ENCODE measurements at places on chromosomes 16 and 17. TPM values are rescaled to one million over a fixed set of nuclear protein-coding genes. Genes with fewer than 3 reads are reported as not detected.

- no peaks in the 10 kb centered on the region for H3K36me3 ChIP-seq
- H3K4me3 ChIP-seq = no peak overlapping the region
- H3K27ac ChIP-seq = no peak overlapping the region
- no peaks in the 10 kb centered on the region for H3K27me3 ChIP-seq
- DNase-seq = no peak
Measured at GRCh38 chr16:60932600-60932999, 1103.6 kb downstream of the CDH8 start.

GRCh38 chr17:8372422-8372821, 4.1 kb downstream of the KRABD2 start:
- no peak for DNase-seq
- H3K4me1 ChIP-seq = peaks cover 2% of the 10 kb centered on the region
- H3K4me3 ChIP-seq = no peak overlapping the region
- no peaks in the 10 kb centered on the region for H3K27me3 ChIP-seq

- no peaks in the 10 kb centered on the region for H3K4me1 ChIP-seq
- H3K27me3 ChIP-seq = no peaks in the 10 kb centered on the region
- no peak for DNase-seq
- H3K27ac ChIP-seq = no peak overlapping the region
- H3K36me3 ChIP-seq = no peaks in the 10 kb centered on the region
- H3K4me3 ChIP-seq = no peak overlapping the region
Measured at GRCh38 chr17:71472809-71473789, 647.7 kb upstream of the SOX9 start.

The AXIN2 gene
- total RNA-seq = 12.8 TPM

The PTX4 gene
- 0.26 TPM for total RNA-seq

DNA sequence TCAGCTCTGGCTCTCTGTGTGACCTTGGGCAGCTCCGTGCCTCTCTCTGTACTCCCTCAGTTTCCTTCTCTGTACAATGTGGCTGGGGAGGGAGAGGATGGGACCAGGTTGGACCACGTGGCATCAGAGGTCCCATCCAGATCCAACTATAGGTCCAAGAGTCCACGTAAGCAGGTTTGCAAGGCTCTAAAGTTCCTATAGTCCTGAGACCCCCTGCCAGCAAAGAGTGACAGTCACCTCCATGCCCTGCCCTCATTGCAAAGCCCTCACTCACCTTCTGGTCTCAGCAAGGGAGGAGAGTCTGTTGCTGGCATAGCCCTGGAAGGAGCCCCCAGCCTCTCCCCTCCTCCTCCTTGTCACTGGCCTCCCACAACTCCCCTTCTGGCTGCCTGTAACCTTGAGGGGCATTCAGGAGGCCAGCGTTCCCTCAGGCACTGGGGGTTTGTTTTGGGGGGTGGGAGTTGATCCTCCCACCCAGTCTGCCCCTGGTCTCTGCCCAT, 6.1 kb upstream of the DRC7 start:
- H3K4me1 ChIP-seq = no peaks in the 10 kb centered on the region
- H3K27me3 ChIP-seq = no peaks in the 10 kb centered on the region
- no peak overlapping the region for H3K4me3 ChIP-seq
- H3K36me3 ChIP-seq = no peaks in the 10 kb centered on the region
- no peak overlapping the region for H3K27ac ChIP-seq

Data from aorta (tissue), 5 donors.